ENCODE measurements at places on chromosomes 6 and 20.

- DNase-seq: no peak
Observed at GRCh38 chr6:38671885-38672467, 31.0 kb downstream of the GLO1 start.

- no peak for DNase-seq
Observed at GRCh38 chr20:4195499-4195898, 180.1 kb upstream of the RNF24 start.

DNA sequence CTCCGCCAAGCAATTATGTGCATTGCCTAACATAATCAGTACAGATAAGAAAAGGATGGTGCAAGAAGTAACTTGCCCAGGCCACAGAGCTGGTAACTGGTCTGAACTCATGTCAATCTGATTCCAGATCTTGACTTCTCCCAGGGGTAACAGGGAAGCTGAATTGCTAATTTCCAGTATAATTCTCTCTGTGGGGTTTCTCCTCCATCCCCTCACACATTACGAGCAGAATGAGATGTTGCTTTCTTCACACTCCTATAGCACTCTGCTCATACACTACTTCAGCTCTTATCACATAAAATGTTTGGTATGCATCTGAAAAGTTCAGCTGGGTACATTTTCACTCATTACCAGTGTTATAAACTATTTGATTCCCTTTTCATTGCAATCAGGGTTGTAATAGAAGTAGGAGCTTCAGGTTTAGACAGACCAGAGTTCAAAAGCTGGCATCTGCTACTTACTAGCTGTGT, 24.0 kb upstream of the LRRC1 start:
- DNase-seq: no peak

- DNase-seq: no peak
Observed at GRCh38 chr6:150004101-150004782, 21.1 kb downstream of the RAET1L start.

GRCh38 chr6:107617341-107617932, 127.5 kb downstream of the SOBP start:
- no peak for DNase-seq

DNA sequence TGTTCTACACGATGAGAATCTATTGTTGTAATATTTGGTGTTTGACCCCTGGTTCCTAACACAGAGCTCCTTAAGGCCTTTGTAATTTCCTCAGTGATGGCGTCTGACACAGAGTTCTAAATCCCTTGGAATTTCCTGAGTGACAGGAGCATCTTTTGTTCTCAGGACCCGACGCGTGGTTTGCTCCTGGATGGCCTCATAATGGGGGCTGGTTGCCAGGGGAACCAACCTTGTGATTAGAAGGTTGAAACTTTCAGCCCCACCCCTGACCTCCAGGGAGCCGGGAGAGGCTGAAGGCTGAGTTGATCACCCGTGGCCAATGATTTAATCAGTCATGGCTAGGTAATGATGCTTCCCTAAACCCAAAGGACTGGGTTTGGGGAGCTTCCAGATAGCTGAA, 20.5 kb upstream of the ZNF133 start:
- no peak for DNase-seq

DNA sequence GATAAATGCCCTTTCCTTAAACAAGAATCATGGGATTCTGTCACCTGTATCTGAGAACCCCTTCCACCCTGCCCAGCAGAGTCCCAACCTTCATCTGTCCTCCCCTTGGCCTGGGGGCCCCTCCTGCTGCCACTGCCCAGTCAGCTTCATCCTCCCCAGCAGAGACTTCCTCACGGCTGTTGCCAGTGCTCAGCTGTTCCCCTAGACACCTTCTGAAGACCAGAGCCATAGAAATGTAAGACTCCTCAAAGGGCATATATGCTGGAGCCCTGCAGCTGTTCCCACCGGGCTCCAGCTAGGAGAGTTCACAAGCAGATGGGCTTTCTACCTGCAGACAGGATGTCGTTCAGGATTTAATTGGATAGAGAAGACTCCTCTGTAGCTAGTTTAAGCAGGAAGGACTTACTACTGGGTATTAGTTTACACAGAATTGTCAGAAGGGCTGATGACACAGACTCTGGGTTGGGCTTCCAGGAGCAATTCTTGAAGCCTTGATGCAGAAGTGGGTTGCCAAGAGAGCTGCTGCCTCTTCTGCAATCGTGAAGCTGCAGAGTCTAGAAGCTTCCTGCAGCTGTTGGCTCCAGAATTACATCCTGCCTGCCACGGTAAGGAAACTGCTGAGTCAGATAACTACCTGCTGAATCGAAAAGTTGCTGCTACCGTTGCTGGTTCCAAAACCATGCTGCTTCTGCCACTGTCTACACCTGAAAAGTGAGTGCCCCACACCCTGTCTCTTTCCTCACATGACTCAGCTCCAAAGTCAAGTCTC, 57.1 kb upstream of the MLN start:
- no peak for DNase-seq

GRCh38 chr20:45456632-45457031, 12.9 kb upstream of the WFDC2 start:
- DNase-seq: no peak

- DNase-seq: no peak
Observed at GRCh38 chr20:58175836-58176235, 52.6 kb downstream of the ANKRD60 start.
